ENCODE measurements at places on chromosomes 11 and 22.
A peak's percentile ranks its signal among the peaks of the same experiment; 100 is the strongest.

- DNase-seq, result peak; percentile 40
Measured at GRCh38 chr11:86151174-86152005, 82.5 kb upstream of the PICALM start.

DNA sequence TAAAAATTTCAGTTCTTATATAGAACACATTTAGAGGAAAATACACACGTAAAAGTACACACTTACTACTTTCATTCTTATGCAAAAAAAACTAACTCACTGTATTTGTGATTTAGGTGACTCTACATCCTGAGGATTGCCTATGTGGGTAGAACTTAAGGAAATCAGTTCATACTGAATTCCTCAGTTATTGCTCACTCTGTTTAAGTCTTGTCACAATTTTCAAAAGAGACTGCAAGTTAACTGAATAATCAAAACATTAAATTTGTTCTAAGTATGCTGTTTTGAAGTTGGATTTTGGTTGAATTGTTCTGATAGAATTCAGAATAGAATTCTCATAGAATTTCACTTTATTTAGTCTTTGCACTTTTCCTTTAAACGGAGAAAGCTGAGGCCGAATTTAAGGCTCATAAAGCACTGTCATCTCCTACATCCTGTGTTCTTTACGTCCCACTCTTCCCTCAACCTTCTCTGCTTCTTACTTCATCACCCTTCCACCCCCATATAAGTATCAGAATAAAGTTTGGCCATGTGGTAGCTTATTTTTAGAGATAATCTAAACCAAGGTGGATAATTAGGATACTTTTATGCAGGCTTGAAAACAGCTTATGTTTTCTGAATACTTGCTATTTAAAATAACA is 59.8 kb downstream of the APOL5 start:
- DNase-seq, result no peak

DNA sequence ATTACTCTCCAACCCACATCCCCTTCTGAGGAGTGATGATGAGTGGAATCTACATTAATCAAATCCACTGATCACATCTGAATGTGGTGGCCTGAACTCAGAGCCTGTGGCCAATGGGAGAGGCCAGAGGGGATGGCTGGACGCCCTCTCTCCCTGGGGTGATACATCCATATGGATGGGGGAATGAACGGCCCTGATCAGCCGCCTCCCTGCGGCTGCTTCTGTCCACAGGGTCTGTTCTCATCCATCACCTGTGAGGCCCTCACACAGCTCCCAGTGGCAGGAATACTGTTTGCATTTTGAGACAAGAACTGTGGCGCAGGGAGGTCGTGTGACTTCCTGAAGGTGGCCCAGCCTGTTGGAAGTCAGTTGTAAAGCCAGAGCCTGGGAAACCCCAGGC is 78.3 kb upstream of the SHISAL1 start:
- no peak for DNase-seq

DNA sequence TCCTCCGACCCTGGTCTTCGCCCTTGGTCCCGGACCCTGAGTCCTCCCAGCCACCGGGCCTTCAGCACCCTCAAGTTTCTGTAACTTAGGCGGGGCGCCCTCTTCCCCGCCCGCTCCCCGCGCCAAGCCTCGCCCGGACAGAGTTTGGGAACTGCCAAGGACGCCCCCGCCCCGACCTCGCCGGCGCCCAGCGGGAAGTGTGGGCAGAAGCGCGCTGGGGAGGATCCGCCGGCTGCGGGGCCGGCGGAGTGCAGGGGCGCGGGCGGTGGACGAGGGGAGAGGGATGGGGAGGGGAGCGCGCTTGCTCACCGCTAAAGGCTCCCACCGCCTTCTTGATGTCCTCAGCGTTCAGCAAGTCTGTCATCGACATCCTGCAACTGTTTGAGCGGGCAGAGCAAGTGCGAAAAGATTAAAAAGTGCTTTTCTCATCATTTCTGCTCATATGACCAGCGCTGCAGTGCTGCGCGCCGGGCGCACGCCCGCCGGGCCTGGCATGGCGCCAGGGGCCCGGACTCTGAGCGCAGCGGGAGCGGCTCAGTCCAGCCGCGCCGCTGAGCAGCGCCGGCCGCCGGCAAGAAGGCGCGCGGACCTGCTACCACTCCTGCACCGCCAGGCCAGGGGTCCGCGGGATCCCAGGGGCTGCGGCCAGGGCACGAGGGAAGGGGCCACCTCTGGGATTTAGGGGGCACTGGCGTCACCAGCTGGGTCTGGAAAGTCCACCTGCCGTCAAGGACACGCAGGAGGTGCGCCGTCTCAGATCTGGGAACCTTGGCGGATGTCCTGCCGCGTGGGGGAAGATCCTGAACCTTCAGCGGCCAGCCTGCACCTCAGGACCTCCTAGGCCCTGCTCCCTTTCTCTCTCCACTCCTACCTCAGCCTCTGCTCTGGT is at the start of gene PVALB:
Gene PVALB (minus strand): TSS at position 400 of the 889 bp plus-strand sequence. CDS start 30 bp downstream, at position 370.
- DNase-seq, result peak; percentile 69

DNA sequence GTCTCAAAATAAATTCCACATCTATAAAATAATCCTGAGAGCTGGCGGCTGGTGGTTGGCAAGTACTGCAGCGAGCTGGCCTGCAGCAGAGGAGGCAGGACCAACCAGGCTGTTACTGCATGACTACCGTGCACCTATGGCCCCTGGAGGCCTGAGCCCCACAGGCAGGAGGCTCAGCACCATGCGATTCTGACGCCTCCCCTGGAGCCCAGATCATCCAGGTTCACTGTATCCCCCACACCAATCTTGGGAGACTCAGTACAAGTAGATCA is 159.5 kb upstream of the NCAM1 start:
- DNase-seq, result no peak

- no peak for DNase-seq
Measured at GRCh38 chr22:43564859-43565258, 153.0 kb downstream of the MPPED1 start.

DNA sequence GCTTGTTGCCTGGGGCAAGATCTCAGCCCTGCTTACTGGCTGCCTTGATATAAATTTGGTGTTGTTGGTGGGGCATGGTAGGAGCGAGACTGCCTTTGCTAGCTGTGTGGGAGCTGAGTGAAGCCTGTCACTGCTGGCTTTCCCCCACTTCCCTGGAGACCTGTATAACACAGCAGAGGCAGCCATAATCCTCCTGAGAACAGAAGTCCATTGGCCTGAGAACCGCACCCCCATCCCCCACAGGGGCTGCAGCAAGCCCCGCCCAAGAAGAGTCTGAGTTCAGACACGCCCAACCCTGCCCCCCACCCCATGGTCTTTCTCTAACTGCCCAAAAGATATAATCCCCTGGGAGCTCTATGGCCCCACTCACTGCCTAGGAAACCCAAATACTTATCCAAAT is 39.2 kb upstream of the ARHGAP42 start:
- DNase-seq, result peak; percentile 36

GRCh38 chr11:78860720-78861422 is 286.2 kb upstream of the NARS2 start:
- DNase-seq, result no peak

DNA sequence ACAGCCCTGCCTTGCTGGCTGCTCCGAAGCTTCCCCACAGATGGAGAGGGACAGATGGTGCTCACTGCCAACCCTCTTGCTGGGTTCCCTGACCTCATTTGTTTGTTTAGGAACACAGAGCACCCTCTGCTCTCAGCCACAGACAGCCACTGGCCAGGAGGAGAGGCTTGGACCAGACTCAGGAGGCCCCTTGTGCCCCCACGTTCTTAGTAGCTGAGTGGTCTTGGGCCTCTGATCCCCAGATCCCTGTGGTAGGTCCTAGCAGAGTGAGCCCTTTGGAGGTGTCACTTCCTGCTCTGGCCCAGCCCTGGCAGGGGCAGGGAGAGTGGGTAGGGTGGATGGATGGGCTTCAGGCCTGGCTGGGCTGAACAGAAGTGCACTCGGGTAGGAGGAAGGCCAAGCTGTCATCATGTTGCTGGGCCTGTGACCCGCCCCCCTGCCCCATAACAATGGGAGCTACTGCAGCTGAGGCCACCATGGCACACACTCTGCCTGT is 84.0 kb downstream of the DHCR7 start:
- peak; percentile 65 for DNase-seq

GRCh38 chr11:91365986-91366585 is 858.5 kb upstream of the FAT3 start:
- DNase-seq, result no peak

GRCh38 chr11:17876827-17877226 is 136.0 kb downstream of the SERGEF start:
- no peak for DNase-seq

DNA sequence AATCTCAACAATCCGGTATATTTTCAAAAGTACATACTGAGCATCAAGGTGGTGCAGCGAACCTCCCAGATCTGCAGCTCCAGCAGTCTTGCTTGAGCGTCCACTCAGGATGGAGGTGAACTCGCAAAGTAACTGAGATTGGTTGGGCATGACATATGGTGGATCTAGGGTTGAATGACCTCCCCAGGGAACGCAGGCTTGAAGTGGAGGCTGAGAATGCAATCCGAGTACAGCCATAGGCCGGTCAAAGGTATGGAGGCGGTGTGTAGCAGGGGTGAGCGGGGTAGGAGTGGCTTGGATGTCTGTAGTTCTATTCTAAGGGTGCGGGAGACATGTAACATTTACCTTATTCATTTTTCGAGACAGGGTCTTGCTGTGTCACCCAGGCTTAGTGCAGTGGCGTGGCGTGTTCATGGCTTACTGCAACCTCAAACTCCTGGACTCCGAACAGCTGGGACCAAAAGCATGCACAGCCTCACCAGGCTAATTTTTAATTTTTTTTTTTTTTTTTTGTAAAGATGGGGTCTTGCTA is 631 bp upstream of the C22orf39 start:
- DNase-seq, result peak; percentile 97

- DNase-seq, result no peak
Measured at GRCh38 chr11:67301313-67301921, 1.9 kb upstream of the SSH3 start.

DNA sequence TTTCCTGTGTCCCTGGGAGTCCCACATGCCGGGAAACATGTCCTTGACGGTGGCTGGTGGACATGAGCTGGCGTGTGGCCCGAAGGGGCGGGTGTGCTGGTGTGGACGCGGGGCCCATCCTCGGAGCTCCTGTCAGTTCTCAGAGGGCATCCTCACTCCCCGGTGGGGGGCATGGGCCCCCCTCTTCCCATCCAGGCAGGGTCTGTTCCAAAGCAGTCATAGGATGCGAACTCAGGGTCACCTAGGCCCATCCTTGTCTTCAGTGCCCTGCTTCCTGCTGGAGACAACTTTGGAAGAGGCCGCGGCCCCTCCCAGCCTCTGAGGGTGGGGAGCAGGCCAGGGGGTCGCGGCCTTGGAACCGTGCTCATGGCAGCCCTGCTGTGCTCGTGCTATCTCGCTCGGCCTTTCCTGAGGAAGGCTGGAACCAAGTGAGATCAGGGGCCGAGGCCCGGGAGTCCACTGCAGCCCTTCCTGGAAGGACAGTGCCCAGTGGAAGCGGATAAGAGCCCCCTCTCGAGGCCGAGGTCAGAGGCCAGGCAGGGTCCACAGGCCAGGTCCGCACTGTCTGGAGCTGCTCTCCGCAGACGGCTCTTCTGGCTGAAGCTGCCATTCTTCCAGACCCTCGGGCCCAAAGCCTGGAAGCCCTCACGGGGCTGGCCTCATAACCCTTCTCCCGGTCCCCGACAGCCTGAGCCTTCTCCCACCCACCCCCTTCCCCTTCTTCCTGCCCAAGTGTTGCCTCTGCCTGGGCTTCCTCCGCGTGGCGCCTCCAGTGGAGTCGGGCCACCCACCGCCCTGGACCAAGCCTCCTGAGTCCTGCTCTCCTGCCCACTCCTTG is 8.7 kb downstream of the GRK2 start:
- DNase-seq, result no peak

DNA sequence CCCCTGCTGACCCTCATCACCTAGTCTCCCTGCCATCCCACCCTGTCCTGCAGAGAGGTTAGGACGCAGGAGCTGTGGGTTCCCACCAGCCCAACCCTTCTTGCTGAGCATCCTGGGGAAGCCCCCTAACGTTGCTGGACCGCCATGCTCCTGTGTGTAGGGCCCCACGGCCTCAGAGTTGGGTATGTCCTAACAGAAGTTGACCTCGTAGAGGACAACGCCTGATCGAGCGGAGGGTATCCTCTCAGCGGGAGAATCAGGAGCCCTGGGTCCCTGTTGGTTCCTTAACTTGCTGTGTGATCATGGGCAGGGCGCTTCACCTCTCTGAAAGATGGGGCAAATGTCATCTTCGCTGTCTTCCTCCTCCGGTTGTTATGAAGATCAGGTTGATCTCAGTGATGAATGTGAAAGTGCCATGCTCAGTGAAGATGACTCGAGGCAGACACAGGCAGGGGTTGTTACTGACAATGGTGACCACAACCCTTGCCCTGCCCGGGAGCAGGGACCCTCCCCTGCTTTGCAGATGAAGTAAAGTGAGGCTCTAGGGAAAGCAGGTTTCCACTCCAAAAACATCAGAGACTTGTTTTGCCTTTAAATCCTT is 19.3 kb upstream of the CD5 start:
- no peak for DNase-seq

DNA sequence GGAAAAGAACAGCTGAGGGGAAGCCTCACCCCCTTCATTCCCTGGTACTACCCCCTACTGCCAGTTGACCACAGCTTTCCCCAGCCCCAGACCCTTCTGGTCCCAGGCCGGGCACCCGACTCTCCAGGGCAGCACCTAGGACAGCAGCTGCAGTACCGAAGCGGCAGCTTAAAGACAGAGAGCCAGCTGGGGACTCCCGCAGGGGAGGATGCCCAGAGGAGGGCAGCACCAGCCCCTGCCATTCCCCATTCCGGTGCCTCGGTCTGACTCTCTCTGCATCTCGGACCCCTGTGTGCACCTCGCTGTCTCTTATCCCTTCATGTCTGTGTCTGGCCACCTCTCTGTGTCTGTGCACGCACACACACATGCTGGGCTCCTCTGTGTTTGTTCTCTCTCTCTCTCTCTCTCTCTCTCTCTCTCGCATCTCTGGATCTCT is 9.4 kb downstream of the IGSF9B start:
- peak; percentile 83 for DNase-seq

DNA sequence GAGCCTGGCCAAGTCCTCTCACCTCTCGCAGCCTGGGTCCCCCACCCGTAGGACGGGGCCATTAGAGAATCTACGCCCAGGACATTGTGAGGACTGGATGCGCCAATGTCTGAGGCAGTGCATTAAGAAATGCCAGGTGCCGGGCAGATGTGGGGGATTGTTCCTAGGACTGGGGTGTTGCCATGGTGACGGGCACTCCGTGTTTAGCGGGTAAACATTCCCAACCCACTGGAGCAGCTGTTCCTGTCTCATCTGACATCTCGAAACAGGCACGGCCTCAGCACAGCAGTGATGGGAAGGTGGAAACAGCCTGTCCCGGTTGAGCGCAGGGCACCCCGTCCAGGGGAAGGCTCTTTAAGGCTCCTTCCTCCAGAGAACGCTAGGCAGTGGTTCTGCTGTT is 99.6 kb upstream of the RTL6 start:
- DNase-seq, result peak; percentile 97

DNA sequence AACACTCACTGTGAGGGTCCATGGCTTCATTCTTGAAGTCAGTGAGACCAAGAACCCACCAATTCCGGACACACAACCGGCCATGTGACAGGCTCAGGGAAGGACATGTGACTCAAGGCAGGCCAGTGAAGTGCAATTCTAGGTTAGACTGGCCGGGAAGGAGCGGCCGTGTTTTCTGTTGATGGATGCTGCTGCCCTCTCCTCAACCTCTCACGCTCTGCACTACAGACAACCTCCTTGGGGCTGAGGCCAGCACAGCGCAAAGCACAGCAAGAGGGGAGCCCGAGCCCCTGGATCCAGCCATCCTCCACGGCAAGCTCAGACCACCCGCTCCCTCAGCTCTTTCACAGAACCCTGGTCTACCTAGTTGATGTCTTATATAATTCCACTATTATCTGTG is 2.8 kb downstream of the NUDT8 start:
- no peak for DNase-seq

All from NCI-H69 (cell line).